MG63 (cell line): ENCODE measurements at places on chromosomes 6 and 20. TPM values are rescaled to one million over a fixed set of nuclear protein-coding genes. Genes with fewer than 3 reads are reported as not detected.

The C20orf204 gene
- 0.95 and 1.3 TPM in 2 replicates for total RNA-seq

The PLG gene
- total RNA-seq = not detected in 2 replicates

The MOG gene
- total RNA-seq = not detected in 2 replicates

The PHACTR3 gene
- not detected in 2 replicates for total RNA-seq

The BMP6 gene
- total RNA-seq = 0.74 and 0.82 TPM in 2 replicates

The CCN6 gene
- total RNA-seq = not detected in 2 replicates

The APOBEC2 gene
- total RNA-seq = not detected in 2 replicates

The NKAPL gene
- not detected in 2 replicates for total RNA-seq

The PDE10A gene
- 0.10 and 1.3 TPM in 2 replicates for total RNA-seq

The ZMYND8 gene
- 10.2 and 14.1 TPM in 2 replicates for total RNA-seq

The IL17A gene
- not detected in 2 replicates for total RNA-seq

The NRSN1 gene
- not detected in 2 replicates for total RNA-seq
